Tibial artery (tissue), 4 donors: ENCODE measurements at places on chromosomes 5 and 9.

- no peaks in the 10 kb centered on the region for H3K4me1 ChIP-seq
- H3K27ac ChIP-seq = no peak overlapping the region
- no peaks in the 10 kb centered on the region for H3K36me3 ChIP-seq
- H3K4me3 ChIP-seq = no peak overlapping the region
- no peaks in the 10 kb centered on the region for H3K27me3 ChIP-seq
Measured at GRCh38 chr5:16983972-16984371, 47.9 kb upstream of the MYO10 start.

DNA sequence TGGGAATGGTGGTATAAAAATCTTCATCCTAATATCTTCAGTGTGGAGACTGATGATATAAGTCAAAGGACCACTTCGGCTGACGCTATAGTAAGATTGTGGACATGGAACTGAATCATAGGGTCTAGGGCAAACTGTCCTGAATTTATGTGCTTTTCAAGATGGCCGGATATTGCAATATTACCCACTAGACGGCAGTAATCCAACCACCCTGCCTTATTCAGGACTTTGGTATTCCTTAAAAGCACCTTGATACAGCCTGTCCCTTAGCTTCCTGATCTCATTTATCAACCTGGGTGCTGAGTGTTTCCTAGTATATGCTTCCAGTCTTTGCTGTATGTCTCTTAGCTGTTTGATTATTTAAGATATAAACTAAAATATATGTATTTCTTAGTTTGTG is 71.2 kb upstream of the COX7C start:
- no peak overlapping the region for H3K4me3 ChIP-seq
- H3K4me1 ChIP-seq = no peaks in the 10 kb centered on the region
- no peaks in the 10 kb centered on the region for H3K27me3 ChIP-seq
- no peaks in the 10 kb centered on the region for H3K36me3 ChIP-seq
- DNase-seq = no peak
- no peak overlapping the region for H3K27ac ChIP-seq

DNA sequence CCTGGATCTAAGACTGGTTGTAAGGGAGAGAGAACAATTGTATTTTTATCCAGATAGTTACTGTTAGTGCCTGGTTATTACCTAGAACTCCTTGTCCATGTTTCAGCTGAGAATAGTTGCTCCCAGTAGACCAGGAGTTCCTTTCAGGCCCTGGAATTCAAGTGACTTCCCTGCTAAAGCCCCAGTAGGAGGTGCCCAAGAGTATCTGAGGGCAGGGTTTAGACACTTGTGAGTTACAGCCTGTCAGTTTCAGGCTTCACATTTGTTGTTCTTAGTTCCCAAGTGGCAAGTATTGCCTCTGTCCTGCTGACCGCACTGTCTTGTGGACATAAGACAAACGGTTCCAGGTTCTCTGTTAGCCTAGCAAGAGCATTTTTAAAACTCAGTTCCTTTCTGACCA is 743.9 kb upstream of the SEMA6A start:
- DNase-seq = no peak
- H3K36me3 ChIP-seq = no peaks in the 10 kb centered on the region
- no peak overlapping the region for H3K27ac ChIP-seq
- no peaks in the 10 kb centered on the region for H3K4me1 ChIP-seq
- no peak overlapping the region for H3K4me3 ChIP-seq
- H3K27me3 ChIP-seq = no peaks in the 10 kb centered on the region

DNA sequence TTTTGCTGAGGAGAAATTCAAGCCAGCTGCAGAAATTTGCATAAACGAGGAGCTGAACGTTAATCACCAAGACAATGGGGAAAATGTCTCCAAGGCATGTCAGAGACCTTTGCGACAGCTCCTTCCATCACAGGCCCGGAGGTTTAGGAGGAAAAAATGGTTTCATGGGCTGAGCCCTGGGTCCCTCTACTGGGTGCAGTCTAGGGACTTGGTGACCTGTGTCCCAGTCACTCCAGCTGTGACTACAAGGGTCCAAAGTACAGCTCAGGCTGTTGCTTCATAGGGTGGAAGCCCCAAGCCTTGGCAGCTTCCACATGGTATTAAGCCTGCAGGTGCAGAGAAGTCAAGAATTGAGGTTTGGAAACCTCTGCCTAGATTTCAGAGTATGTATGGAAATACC is 207.5 kb downstream of the DENND1A start:
- H3K4me1 ChIP-seq = no peaks in the 10 kb centered on the region
- DNase-seq = no peak
- no peaks in the 10 kb centered on the region for H3K27me3 ChIP-seq
- H3K36me3 ChIP-seq = no peaks in the 10 kb centered on the region
- H3K27ac ChIP-seq = no peak overlapping the region

DNA sequence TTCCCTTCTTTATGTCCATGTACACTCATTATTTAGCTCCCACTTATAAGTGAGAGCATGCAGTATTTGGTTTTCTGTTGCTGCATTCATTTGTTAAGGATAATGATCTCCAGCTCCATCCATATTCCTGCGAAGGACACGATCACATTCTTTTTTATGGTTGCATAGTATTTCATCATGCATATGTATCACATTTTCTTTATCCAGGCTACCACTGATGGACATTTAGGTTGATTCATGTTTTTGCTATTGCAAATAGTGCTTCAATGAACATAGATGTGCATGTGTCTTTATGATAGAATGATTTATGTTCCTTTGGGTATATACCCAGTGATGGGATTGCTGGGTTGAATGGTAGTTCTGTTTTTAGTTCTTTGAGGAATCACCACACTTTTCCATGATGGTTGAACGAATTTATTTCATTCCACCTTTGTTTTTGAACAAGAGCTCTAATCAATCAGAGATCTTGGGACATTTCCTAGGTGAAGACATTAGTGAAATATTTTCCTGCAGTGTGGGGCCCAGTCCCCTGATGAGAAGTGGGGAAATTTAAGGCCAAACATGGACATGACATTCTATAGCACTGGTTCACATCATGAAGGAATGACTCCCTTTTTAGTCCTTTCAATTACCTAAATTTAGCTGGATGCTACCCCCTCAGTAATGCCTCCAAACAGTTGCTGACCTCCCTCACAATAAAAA is 7.1 kb upstream of the TEX48 start:
- H3K27me3 ChIP-seq = no peaks in the 10 kb centered on the region
- no peak for DNase-seq
- no peak overlapping the region for H3K27ac ChIP-seq
- H3K4me1 ChIP-seq = no peaks in the 10 kb centered on the region

- H3K27me3 ChIP-seq = no peaks in the 10 kb centered on the region
- no peak for DNase-seq
- no peak overlapping the region for H3K27ac ChIP-seq
- no peaks in the 10 kb centered on the region for H3K4me1 ChIP-seq
- H3K4me3 ChIP-seq = no peak overlapping the region
- H3K36me3 ChIP-seq = peaks cover 58% of the 10 kb centered on the region
Measured at GRCh38 chr9:92712767-92713166, 42.8 kb upstream of the IPPK start.
